Calu3 (cell line): ENCODE measurements at places on chromosomes 2 and 18.

- peak; percentile 85 for DNase-seq
These were observed 2.9 kb upstream of the ATOH8 start for GRCh38 chr2:85750587-85751575.

GRCh38 chr2:182866461-182867406, at the start of gene FRZB:
TSS of gene FRZB (minus strand) at chr2:182866637. CDS start at chr2:182866552, 85 bp downstream.
- DNase-seq = peak; percentile 54

DNA sequence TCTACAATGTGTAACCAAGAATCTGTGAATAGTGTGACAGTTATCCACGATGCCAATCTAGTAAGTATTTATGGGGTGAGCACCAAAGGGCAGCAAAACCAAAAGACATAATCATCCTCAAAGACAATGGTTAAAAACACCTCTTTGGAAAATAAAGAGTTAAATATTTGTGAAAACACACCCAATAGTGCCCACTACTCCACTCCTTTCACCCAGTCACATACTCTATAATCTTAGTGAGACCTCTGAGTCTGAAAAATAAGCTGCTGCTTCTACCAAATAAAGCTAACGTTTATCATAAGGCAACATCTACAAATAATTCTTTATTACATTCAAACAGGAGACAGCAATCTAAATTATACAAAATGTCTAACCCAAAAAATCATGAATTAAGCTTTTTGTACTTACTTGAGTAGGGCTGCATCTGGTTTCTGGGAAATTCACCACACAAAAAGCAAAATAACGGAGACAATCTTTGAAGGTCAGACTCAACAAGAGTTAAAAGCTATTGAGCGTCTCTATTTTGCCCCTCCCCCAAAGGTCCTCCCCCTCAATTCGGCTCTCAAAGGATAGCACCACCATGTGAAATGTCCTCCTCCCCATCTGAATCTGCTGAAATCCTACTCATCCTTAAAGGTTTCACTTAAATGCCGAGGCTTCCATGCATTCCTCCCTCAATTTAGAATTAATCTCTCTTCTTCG, 2.0 kb downstream of the RAPH1 start:
- DNase-seq = no peak

GRCh38 chr2:241851325-241852115, 7.2 kb downstream of the PDCD1 start:
- DNase-seq = no peak

DNA sequence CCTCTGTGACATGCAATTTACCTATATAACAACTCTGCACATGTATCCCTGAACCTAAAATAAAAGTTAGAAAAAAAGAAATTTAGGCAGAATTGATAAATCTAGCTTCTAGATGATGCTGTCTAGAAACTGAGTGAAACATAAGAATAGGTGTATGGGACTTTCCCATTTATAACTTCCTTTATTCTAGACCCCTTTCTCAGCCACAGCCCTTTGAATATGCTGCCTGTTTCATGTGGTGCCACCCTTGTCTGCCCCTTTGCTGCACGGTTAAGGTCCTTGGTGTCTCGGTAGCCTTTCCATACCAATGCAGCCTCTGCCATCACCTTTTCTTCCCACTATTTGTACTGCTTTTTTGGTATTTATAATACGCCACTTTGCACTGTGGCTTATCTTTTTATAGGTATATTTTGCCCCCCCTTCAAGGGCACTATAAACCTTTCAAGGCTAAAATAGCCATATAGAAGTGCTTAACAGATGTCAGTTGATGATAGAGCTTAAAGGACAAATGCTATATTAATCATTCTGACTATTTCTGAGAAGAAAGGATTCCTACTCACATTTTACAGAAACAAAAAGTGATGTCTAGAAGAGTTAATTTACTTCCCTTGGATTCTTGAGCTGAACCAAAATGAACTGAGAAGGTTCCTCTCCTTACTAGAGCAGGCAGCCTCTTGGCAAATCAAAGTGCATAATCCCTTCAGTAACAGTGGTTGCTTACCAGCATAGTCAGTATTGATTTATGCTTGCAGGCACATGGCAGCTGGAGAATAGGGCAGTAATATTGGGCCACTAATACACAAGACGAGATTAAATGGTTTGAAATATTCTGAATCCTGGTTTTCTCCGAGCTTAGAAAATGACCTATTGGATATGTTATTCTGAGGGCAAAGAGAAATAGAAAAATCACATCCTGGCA, 88.1 kb upstream of the CYP26B1 start:
- no peak for DNase-seq

DNA sequence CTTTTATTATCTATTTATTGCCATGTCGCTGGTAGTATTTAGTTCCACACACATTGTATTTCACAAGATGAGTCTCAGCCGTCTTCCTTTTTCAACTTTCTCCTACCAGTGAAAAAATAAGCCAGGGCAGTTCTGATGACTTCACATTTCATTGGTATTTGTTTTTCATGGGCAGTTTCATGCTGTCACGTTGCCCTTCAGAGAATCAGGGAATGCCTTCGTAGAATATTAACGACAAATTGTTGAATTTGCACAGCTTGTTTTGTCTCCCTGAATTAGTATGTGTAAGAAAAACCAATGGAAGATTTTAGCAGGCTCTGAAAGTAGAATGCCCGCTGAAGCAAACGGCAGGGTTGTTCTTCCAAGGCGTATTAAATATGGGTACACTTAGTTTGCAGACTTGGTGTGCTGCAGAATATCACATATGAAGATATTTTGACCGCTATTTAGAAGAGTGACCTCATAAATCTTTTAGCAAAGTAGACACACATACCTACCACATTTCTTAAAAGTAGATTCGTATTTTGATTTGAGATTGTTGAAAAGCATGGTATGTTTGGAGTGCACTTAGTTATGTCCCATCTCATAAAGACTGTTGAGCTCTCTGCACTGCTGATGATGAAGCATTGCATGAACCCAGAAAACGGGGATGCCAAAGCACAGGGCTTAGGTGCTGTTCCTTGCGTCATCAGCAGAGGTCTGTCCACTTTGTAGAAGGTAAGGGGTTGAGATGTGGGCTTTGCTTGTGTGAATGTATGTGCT, 2.9 kb downstream of the NEDD4L start:
- DNase-seq = no peak

DNA sequence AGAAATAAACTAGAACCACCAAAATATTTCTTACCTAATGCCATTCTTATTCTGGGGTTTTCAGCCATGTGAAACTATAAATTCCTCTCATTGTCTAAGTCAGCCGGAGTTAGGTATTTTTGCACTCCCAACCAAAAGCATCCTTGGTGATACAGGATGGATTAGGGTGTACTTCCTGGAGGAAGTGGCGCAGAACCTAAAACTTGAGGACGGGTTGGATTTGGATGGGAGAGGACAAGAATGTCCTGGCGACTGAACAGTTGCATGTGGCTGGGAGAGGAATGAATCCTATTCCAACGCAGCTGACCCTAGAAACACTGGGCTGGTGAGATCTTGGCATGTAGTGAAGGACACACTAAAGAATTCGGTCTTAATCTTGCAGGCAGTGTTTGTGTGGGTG, 58.5 kb downstream of the E2F6 start:
- no peak for DNase-seq

DNA sequence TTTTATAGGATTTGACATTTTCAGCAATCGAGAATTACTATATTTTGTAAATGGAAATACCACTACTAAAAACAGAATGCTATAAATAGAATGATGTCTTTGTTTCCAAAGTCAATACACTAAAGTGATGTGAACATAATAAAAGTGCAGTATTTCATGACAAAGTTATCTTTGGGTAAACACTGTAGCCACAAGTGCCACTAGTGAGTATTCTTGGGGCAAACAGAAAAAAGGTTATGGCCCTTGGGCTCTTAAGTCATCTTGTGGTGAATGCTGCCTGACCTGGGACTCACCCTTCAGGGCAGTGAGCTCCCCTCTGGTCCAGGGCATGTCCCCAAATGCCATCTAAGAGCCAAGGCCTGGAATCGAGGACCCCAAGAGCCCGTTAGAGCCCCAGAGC, 99.2 kb upstream of the KYNU start:
- DNase-seq = no peak

DNA sequence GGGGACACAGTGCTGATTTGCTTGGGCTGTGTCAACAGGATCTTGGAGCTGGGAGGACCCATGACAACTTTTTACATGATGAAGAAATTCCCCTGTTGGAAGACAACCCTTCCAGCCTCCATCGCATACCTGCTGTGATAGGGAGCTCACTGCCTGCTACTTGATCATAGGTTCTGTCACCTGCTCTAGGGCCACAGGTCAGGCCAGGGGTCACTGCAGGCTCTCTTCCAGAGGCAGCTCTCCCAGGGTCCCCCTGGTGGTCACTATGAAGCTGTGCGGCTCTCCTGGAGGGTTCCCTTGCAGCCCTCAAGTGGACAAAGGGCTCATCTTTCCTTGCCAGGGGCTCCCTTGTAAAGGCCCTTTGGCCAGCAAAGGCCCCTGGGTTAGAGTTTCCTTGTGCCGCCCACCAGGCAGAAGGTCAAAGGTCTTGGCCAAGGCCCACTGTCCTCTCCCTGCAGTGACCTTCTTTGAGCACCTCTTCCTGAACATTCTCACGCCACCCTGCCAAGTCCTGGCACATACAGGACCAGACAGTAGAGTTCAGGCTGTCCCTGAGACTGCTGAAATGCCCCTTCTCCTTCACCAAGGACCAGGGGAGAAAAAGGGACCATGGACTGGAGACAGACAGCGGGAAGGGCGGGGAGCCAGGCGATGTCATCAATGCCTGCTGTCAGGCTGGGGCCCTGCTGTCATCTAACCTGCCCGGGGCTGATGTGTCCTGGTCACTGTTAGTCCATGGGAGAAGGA, 345.1 kb downstream of the DYSF start:
- peak; percentile 42 for DNase-seq

DNA sequence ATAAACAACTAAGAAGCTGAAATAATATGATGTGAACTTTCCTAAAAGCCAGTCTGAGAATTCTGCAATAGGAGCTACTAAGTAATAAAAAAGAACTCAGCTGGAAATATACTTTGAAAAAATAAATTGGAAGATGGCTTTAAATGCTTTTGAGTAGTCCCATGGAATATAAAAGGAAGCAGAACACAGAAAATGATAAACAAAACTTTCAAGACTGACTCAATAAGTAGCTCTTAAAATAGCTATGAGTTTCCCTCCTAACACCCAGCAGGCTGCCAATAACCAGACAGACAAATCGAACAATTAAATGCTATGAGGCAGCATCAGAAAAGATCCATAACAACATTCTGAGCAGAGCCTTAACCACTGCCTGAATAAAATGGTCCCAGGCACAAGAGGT, 319.9 kb downstream of the DPP10 start:
- no peak for DNase-seq

DNA sequence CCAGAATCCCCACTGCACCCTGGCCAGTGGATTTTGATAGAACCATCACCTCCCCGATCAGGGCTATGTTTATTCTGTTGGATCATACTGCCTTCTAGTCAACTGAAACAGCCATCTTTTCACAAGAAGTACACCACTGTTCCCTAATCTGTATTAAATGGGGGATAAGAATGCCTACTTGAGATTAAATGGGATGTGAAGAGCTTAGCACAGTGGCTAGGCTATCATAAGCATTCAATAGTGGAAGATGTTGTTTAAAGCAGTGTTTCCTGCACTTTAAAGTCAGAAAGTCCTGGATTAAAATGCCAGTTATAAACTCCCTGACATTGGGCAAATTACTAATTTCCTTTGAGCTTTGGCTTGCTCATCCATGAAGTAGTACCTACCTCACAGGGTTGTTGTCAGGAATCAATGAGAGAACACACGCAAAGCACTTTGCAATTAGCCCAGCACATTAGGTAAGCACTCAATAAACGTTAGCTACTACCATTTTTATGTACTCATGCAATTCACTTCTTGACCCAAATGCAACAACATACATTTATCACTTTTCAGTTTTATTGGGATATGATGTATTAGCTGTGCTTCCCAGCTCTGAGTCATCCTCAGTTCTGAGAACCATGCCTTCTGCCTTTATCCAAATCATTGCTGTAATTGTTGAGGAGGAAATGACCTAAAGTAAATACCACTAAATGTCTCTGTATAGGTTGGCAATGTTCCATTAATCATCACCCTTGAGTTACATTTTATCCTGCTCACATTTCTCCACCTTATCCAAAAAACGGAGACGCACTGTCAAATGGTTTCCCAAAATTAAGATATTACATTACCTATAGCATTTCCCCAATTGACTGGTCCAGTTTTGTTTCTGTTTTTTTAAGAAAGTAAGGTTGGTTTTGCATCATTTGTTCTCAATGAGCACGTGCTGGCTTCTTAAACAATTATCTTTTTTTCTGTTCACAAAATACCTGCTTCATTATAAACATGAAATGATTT, 2.1 kb downstream of the TMEM247 start:
- no peak for DNase-seq

DNA sequence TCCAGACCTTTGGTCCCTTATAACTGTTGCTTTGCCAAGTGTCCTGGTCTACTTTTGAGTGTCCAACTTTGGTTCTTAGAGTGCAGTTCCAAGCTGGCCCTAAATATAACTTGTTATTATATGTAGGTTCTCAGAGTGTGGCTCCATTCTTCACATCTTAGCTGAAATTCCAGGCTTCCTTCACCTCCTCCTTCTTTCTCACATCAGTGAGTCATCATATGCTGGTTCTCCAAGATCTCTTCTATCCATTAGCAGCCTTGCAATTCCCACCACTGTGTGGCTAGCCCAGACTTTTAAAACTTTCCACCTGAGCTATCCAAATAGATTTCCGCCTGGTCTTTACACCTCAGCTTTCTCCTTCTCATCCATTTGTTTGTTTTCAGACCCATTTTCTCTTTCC, 12.6 kb upstream of the CXCR4 start:
- DNase-seq = no peak

GRCh38 chr18:44564922-44565321, 115.8 kb upstream of the SETBP1 start:
- DNase-seq = no peak

- DNase-seq = peak; percentile 38
These were observed 115.6 kb upstream of the RMDN2 start for GRCh38 chr2:37809525-37809924.

DNA sequence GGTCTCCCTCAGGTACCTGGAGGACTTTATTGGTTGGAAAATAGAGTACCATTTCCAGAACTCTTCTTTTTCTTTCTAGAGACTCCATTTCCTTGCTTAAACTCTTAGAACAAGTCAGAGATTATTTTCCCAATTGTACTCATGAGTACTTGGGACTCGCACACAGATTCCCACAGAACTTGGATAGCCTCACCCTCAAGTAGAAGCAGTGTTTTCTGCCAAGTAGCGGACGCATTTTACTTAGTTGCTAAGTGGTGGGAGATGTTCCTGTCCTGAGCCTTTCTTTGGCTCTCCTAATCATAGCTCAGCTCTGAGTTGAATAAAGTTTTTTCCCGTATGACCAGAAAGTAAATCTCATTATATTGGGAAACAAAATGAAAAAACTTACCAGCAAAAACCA, 17.2 kb downstream of the SLC30A3 start:
- no peak for DNase-seq

DNA sequence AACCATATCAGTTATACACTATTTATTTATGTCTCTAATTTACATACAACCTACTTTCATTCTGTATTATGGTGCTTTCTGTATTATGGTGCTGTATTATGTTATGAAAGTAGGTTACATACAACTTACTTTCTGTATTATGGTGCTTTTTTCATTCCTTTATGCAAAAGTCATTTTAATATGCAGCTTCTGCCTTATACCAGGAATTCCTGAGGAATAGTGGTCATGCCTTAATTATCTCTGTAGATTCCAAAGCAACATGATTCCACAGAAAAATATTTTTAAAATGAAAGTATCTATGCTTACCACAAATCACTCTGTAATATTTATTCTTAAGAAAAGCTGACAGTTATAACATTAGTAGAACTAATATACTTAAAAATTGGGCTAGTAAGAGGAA, 922.0 kb upstream of the NRXN1 start:
- no peak for DNase-seq
